Gastroesophageal sphincter (tissue), 4 donors: ENCODE measurements at places on chromosomes 13 and 19.

- no peak for ATAC-seq
These were observed 204.1 kb downstream of the KATNAL1 start for GRCh38 chr13:30103161-30103840.

DNA sequence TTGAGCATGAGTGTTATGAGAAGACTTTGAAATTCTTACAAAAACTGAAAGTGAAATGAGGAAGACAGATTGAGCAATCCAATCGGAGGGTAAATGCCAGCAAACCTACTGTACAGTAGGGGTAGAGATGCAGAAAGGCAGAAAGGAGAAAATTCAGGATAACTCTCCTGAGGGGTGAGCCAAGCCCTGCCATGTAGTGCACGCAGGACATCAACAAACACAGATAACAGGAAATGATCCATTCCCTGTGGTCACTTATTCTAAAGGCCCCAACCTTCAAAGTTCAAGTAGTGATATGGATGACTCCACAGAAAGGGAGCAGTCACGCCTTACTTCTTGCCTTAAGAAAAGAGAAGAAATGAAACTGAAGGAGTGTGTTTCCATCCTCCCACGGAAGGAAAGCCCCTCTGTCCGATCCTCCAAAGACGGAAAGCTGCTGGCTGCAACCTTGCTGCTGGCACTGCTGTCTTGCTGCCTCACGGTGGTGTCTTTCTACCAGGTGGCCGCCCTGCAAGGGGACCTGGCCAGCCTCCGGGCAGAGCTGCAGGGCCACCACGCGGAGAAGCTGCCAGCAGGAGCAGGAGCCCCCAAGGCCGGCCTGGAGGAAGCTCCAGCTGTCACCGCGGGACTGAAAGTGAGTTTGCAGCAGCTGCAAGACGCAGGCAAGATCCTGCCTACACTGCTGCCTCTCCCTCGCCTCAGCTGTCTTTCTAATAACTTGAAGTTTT, at the start of gene TNFSF13B:
Gene TNFSF13B, plus strand, starts transcription at position 118 of the 728 bp plus-strand sequence. Its CDS starts 178 bp downstream, at position 296.
- peak; percentile 40 for ATAC-seq

DNA sequence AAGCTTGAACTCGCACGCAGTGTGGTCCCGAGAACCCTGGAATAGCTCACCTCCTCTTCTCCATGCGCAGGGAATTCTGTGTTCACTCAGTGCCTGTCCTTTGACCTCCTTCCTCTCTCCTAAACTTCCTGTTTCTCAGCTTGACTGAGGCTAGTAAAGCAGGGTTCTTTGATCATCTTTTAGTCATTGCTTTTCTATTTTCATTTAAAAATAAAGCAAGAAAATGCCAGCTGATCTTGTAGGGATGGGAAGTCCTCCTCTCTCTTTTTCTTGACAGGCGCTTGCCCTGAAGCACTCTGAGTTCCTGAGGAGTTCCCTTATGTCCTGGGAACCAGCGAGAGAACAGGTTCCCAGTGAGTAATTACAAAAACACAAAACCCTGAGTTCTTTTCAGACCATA, 62.8 kb downstream of the ARHGEF7 start:
- no peak for ATAC-seq

- no peak for ATAC-seq
These were observed 38.1 kb upstream of the ZNF766 start for GRCh38 chr19:52231154-52231910.

DNA sequence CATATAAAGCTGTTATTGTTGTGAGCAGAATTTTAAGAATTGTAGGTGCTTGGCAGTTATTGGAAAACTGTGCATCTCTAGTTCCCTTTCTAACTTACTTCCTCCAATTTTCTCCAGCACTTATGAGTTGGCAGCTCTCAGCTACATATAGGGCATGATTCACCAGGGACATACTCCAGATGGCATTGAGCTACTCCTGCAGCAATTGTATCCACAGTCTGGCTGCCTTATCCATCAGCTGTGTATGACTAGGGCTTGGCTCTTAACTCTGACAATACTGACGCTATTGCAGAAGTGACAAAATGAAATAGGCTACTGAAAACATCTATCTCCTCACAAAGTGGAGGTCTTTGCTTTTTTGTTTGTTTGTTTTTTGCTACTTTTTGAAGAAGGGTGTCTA, 276.7 kb downstream of the POU4F1 start:
- no peak for ATAC-seq

- ATAC-seq, result no peak
These were observed 79.0 kb downstream of the INSR start for GRCh38 chr19:7215176-7215575.

- no peak for ATAC-seq
These were observed 529.2 kb upstream of the NBEA start for GRCh38 chr13:34412817-34413375.

GRCh38 chr13:71672512-71672911, 194.5 kb downstream of the DACH1 start:
- no peak for ATAC-seq

- ATAC-seq, result no peak
These were observed 101.8 kb downstream of the SOX1 start for GRCh38 chr13:112168761-112169160.

DNA sequence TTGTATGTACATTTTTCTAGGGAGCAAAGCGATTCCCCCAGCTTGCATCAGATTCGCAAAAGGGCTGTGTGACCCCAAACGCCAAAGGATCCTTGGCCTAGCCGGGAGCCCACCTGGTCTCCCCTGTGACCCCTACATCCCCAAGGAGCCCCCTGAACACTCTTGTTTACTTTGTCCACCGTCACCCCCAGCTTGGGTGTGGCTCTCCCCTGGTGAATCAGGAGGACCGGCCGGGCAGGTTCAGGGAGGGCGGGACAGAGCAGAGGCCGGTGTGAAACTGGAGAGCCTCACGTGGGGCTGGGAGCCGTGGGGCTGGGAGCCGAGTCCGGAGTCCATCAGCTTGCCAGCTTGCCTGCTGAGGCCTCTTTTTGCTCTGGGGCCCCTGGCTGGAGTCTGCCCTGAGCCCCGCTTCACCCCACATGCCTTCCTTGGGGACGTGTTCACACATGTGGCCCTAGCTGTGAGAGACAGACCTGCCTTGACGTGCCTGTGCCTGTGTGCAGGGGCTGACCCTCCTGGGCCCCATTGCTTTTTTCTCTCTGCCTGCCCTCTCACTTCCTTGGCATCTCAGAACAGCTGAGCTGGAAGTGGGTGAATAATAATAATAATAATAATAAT, 2.0 kb downstream of the ITPKC start:
- ATAC-seq, result no peak

- ATAC-seq, result no peak
These were observed 17.5 kb upstream of the LGALS14 start for GRCh38 chr19:39686739-39687138.

DNA sequence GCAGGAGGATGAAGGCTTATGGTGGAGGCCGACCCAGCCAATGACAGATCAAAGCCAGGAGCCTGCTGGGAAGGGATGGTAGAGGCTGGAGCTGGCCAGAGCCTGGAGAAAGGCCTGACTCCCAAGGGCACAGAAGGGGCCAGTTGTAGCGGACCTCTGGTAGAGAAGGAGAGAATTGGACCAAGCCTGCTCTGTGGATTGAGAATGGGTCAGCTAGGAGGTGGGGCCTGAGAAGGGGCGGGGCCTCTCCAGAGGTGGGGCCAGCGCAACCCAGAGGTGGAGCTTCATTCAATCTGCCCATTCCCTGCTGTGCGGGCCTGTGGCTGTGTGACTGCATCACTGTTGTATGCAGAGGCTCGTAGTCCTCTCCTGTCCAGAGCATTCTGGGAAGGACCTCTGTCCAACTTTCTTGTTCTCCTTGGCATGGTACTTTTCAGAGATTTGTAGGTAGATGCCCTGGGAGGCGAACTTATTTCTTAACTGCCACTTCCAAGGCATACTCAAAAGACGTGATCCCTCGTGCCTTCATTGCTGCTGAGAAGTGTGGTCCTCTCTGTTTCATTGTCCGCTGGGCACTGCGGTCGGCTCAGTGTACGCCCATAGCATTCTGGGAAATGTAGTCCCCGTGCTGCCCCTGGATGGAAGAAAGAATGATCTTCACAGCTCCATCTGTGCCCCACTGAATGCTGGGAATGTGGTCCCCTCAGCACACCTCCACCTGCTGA, 6.7 kb downstream of the GRIN2D start:
- peak; percentile 72 for ATAC-seq

DNA sequence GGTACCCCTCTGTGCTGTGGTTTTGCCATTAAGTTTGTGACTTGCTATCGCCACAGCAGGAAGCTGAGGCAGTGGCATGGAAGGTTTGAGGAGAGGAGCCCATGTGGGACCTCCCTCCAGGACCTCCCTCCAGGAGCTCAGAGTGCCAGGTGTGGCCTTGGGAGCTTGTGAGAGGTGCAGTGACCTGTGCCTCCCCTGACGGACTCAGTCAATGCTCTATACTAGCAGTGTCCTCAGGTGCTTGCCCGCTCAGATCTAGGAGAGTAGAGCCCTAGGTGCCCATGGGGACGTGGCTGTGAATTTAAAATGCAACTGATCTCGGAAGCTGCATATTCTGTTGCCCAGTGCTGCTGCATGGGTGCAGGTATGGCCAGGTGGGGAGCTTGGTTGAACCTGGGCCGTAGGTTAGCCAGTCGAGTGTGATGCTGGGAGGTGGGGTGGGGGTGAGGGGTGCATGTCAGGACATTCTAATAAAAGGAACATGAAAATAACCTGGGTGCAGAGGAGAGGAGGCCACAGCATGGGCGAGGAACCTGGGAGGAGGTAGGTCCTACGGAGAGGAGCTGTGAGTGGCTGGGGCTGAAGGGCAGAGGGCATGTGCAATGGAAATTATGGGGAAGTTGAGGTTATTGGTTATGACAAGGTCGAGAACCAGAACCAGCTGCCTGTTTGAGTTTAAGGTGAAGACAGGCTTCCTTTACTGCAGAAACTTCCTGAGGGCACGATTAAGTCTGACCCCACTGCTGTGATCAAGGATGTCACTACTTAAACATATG, 41.6 kb downstream of the TEX29 start:
- ATAC-seq, result no peak

- no peak for ATAC-seq
These were observed 54.0 kb upstream of the C13orf46 start for GRCh38 chr13:114027826-114028225.

DNA sequence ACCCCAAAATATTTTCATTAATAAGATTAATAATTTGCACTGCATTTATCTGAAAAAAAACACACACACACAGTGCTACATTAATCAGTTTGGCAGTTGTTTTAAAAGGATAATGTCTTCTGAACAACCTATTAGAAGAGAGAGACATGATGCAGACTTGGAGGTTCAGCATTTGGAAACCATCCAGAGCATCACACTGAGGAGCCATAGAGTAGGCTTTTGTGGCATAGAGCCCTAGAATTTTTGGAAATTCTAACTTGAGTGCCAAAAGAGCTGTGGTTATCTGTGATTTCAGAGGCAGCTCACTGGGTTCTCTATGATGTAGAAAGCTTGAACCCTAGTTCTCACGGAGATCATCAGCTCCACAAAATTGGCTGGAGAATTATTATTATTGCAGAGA, 90.2 kb downstream of the RFC3 start:
- no peak for ATAC-seq

DNA sequence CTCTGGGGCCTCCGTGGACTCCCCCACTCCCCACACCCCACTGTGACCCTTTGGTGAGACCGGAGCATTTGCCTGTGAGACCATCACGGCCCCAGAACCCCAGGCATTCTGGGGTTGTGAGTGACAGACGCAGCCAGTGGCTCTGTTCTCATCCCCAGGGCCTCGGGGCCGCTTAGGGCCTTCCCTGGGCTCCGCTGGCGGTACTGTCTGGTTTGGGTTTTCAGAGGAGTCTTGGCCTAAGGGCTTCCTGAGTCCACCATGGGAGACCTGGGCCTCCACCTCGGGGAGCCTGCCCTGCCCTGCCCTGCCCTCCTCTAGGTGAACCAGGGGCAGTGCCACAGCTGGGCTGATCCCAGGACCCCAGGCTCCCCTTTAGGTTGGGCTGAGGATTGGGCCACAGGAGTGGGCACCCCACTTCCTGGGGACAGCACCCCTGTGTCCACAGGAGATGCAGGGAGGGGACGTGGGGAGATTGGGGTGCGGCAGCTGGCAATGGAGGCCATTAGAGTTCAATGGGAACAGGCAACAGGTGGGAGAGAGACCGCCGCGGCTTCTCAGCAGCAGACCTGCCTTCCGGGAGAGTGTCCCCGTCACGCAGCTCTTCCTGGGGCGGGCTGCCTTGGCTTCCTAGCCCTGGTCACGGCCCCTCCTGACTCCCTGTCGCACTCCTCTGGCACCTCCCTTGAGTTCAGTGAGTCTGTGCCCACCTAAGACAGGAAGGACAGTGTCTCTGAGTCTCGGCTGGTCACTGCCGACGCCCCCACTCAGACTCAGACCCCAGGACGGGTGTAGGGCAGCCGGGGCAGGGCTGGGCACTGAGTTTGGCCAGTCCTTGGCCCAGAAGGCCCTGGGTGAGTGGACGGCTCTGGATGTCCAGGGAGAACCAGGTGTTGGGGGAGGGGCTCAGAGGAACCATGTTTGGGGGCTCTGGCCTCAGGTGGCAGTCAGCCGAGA, 164.1 kb downstream of the KDM4B start:
- ATAC-seq, result no peak

GRCh38 chr13:25281193-25281934, 5.9 kb downstream of the MTMR6 start:
- no peak for ATAC-seq

DNA sequence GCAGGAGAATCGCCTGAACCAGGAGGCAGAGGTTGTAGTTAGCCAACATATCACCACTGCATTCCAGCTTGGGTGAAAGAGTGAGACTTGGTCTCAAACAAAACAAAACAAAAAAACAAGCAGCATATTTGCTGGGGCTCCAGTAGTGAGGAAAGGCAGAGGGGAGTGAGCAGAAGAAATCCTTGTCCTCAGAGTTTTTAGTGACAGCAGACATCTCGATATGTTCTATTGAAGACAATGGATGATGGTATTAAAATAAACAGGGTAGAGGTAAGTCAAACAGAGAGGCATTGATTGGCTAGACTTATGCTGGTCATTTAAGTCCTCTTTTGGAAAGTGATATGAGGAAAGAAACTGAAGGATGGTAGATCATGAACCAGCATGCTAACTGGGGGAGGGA, 19.0 kb downstream of the NLRP7 start:
- ATAC-seq, result no peak

DNA sequence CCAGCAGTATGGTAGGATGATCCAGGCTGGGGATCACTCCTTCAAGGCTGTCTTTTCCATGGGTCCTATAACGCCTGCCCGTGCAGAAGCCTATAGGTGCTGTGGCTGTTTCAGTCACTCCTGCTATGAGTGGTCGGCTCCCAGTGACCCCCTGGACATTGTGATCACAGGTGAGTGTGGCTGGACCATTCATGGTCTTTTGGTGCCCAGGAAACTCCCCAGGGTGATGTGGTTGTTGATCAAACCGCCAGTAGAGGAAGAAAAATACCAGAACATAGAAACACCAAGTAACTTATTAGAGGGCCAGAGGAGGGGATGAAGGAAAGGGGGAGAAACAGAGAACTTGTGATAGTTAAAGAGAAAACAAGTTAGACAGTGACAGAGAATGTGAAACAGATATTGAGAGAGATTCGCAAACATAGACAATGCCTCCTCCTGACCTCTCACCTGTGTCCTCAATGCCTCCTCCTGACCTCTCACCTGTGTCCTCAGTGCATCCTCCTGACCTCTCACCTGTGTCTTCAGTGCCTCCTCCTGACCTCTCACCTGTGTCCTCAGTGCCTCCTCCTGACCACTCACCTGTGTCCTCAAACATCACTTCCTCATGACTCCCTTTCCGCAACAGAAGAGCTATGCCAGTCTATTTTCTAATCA, 19.4 kb downstream of the LAIR2 start:
- ATAC-seq, result no peak
